Stimulated activated CD8-positive, alpha-beta memory T cell treated with anti-CD3 and anti-CD28 coated beads, Interleukin-7, amount 100 ng/mL, for 48 hours (primary cell): ENCODE measurements at places on chromosomes 4 and X.

DNA sequence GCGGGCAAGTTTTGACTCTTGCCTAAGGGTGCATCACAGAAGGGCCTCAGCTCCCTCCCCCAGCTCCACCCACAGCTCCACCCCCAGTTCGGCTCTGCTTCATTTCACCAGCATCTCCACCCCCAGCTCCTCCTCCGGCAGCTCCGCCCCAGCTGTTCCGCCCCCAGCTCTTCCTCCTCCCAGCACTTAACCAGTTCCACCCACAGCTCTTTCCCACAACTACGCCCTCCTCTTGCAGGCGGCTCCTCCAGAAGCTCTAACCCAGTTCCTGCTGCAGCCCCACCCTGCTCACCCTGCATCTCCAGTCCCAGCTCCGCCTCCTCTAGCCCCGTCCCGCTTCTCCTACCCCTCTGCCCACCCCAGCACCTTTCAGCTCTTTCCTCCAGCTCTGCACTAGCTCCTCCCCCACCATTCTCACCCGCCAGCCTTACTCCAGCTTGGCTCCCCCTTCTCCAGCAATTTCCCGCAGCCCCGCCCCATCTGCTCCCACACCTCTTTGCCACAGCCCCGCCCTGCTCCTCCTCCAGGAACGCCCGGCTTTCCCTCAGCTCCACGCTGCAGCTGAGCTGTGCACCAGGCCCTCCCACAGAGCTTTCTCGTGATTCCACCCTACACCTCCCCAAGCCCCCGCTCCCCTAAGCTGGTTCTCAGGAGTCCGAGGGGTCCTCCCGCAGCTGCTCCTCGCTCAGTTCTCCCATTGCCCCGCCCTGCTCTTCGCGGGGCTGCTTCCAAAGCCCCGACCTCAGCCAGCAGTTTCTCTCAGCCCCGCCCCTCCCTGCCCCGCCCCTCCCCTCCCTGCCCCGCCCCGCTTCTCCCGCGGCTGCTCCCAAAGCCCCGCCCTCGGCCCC is 1.3 kb upstream of the EOLA1 start:
- peak; percentile 80 for DNase-seq

GRCh38 chrX:136209016-136209738 is 42.0 kb downstream of the MAP7D3 start:
- DNase-seq = no peak

GRCh38 chr4:39873823-39874222 is 103.9 kb downstream of the PDS5A start:
- no peak for DNase-seq

DNA sequence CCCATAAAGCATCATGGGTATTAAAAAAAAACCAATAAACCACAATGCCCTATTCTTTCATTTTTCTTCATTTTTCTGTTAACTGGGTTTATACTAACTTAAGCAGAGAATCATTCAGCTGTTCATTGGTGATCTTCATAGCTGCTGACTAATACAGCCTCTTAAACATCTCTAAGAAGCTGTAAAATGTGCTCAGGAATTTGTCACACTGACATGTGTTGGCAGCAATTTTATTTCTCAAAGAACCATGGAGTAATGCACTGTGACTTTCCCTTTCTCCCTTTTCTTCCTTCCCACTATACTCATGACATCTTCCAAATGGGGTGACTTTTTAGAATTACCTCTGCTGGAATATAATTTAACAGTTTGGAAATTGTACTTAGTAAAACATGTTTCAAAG is 315.4 kb downstream of the ANTXR2 start:
- DNase-seq = no peak

DNA sequence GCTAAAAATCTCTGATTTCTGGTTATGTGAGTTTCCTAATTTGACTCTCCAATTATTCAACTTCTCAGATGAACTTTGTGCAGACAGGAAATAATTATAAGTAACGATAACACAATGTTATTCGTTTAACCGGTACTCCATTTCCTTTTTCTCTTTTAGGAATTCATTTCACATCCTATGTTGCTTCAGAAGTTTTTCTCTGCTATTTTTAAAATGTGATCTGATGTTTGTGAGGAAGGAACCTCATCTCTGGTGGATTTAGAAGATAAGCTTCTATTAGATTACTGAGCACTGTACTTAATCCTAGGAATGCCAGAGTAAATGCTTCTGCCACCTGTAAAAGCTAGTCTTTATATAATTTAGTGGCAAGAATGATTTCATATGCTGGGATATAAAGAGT is 116.0 kb upstream of the ETNPPL start:
- no peak for DNase-seq

DNA sequence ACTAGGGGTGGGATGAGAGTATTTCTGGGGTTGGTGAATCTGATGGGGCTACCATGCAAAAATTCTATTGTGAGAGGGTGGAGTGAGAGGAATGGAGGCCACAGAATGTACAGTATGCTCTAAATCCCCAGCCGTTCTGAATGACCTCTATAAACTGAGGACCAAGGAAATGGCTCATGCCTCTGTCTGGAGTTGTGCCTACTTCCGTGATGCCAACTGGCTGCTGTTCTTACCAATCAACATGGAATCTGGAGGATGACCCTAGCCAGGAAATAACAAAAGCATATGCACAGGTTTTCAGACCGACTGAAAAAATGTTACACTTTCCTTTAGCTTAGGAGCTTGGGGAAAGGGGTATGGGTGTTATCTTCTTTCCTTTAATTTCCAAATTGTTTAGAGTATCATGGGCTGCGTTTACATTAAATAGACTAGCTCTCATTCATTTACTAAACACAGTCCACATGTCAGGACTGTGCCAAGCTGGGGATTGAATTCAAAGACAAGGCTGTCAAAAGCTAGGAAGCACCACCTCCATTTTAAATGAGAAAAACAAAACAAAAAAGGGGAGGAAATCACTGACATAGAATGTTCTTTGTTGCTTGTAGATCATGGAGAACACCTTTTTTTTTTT is 20.2 kb upstream of the CCKAR start:
- no peak for DNase-seq

DNA sequence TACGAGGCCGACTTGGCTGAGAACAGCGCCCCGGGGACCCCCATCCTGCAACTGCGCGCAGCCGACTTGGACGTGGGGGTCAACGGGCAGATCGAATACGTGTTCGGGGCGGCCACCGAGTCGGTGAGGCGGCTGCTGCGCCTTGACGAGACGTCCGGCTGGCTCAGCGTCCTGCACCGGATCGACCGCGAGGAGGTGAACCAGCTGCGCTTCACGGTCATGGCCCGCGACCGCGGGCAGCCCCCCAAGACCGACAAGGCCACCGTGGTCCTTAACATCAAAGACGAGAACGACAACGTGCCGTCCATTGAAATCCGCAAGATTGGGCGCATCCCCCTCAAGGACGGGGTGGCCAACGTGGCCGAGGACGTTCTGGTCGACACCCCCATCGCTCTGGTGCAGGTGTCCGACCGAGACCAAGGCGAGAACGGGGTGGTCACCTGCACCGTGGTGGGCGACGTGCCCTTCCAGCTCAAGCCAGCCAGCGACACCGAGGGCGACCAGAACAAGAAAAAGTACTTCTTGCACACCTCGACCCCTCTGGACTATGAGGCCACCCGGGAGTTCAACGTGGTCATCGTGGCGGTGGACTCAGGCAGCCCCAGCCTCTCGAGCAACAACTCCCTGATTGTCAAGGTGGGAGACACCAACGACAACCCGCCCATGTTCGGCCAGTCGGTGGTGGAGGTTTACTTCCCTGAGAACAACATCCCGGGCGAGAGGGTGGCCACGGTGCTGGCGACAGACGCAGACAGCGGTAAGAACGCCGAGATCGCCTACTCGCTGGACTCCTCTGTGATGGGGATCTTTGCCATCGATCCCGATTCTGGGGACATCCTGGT is 2.4 kb downstream of the PCDH7 start:
- no peak for DNase-seq

DNA sequence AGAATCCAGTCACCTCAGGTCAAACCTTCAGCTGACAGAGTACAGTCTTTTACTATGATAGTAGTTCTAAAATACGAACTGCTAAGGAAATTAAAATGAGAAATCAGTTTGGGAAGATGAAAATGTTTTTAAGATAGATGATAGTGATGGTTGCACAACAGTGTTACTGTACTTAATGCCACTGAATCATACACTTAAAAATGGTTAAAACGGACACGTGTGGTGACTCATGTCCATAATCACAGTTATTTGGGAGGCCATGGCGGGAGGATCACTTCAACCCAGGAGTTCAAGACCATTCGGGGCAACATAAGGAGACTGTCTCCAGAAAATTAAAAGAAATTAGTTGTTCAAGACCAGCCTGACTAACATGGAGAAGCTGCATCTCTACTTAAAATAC is 41.4 kb downstream of the ABHD18 start:
- DNase-seq = no peak
